ENCODE measurements at places on chromosomes 1 and 21.

DNA sequence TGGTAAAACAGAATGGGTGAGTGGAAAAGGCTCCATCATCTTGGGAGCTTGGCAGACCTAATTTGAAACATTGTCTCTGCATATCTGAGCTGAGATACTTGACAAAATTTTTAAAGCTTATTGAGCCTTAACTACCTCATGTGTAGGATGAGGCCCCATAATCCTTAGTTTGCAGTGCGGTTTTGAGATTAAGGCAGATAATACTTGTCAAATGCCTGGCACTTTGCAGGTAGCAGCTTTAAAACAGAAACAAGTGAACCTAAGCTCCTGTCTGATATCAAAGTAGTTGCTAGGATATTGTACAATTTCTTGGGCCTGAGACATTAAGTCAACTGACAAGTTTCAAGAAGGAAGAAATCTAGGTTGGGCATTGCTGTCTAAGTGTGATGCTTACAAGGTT, 65.3 kb downstream of the TBX19 start:
- DNase-seq = no peak

GRCh38 chr21:45308194-45309068, 20.7 kb upstream of the POFUT2 start:
- no peak for DNase-seq

GRCh38 chr1:14871218-14871970, 272.9 kb downstream of the KAZN start:
- no peak for DNase-seq

- no peak for DNase-seq
These were observed 76.4 kb downstream of the TTC3 start for GRCh38 chr21:37149411-37149810.

GRCh38 chr1:213519098-213519497, 468.1 kb downstream of the RPS6KC1 start:
- no peak for DNase-seq

- no peak for DNase-seq
These were observed 108.7 kb downstream of the TSEN15 start for GRCh38 chr1:184160236-184160635.

GRCh38 chr1:46603858-46604549, at the start of gene MKNK1:
MKNK1 (minus strand) TSS chr1:46604268; CDS start chr1:46583327, 20,941 bp downstream.
- DNase-seq = peak; percentile 91

GRCh38 chr1:84156210-84156621, 12.1 kb downstream of the PRKACB start:
- no peak for DNase-seq

- no peak for DNase-seq
These were observed 370.4 kb upstream of the ST6GALNAC5 start for GRCh38 chr1:76496871-76497270.

- DNase-seq = no peak
These were observed 33.6 kb downstream of the PGBD5 start for GRCh38 chr1:230392536-230392909.
